Purkinje cell (primary cell): ENCODE measurements at places on chromosomes 2 and 18. TPM values are rescaled to one million over a fixed set of nuclear protein-coding genes. Genes with fewer than 3 reads are reported as not detected.

SLC9A2 gene
- 0.06 and 0.15 TPM in 2 replicates for polyA plus RNA-seq

PROM2 gene
- polyA plus RNA-seq = not detected in 2 replicates

CTLA4 gene
- not detected in 2 replicates for polyA plus RNA-seq

KIDINS220 gene
- polyA plus RNA-seq = 71.6 and 82.8 TPM in 2 replicates

GNLY gene
- polyA plus RNA-seq = not detected in 2 replicates

FRZB gene
- polyA plus RNA-seq = 2.3 and 3.0 TPM in 2 replicates

DCC gene
- polyA plus RNA-seq = 1.4 and 2.2 TPM in 2 replicates

SERPINB5 gene
- not detected in 2 replicates for polyA plus RNA-seq

APOB gene
- polyA plus RNA-seq = 0.05 TPM in 1 of 2 replicates, not detected in the other

TMEM198 gene
- 0.97 and 0.99 TPM in 2 replicates for polyA plus RNA-seq

OSR1 gene
- not detected in 2 replicates for polyA plus RNA-seq

ADAM23 gene
- polyA plus RNA-seq = 74.9 and 105 TPM in 2 replicates

MC2R gene
- not detected in 2 replicates for polyA plus RNA-seq

KCNG2 gene
- polyA plus RNA-seq = not detected in 2 replicates
